ENCODE measurements at places on chromosomes 7 and 10.
A peak's percentile ranks its signal among the peaks of the same experiment; 100 is the strongest.

GRCh38 chr10:68145705-68146104 is 36.4 kb downstream of the MYPN start:
- H3K4me3 ChIP-seq: no peak overlapping the region
- H3K27me3 ChIP-seq: no peaks in the 10 kb centered on the region
- no peak overlapping the region for H3K27ac ChIP-seq
- H3K4me1 ChIP-seq: no peaks in the 10 kb centered on the region
- H3K36me3 ChIP-seq: no peaks in the 10 kb centered on the region

DNA sequence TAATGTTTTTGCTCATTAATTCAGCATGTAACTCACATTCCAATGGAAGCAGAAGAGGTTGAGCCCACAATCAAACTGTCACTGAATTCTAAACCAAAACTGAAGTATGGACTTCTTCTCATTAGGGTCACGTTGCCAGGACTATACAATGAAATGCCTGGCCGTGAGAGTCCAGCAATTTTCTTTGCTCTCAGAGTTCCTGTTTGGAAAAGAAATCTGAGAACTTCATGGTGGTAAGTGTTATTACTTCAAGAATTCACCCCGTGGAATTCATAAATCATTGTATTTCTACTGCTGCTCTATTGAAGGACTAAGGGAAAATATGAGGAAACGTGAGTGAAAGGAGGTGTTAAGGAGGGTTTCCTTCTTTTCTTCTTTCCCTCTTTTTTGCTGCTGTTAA is 441.8 kb upstream of the AKR1E2 start:
- no peaks in the 10 kb centered on the region for H3K27me3 ChIP-seq
- H3K36me3 ChIP-seq: no peaks in the 10 kb centered on the region
- peak overlapping the region; percentile 20 for H3K4me3 ChIP-seq
- DNase-seq: peak; percentile 91
- no peaks in the 10 kb centered on the region for H3K4me1 ChIP-seq

DNA sequence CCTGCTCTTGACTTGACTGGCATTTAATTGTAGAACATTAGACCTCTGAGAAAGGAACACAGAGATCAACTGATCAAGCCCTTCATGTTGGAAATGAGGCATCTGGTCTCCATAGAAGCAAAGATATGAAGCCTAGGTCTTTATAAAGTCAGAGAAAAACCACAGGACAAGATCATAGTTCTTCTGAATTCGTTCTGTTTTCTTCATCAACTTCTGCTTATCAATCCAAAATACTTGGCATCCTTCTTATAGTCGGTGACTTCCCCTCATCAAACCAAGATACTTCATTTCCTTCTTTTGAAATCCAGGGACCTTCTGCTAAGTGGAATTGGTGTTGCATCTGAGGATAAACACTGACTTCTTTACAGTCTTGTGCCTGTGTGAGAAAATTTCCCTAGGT is 77.1 kb upstream of the PRKCQ start:
- no peaks in the 10 kb centered on the region for H3K27me3 ChIP-seq
- H3K27ac ChIP-seq: no peak overlapping the region
- no peaks in the 10 kb centered on the region for H3K4me1 ChIP-seq
- no peaks in the 10 kb centered on the region for H3K36me3 ChIP-seq
- H3K4me3 ChIP-seq: no peak overlapping the region

DNA sequence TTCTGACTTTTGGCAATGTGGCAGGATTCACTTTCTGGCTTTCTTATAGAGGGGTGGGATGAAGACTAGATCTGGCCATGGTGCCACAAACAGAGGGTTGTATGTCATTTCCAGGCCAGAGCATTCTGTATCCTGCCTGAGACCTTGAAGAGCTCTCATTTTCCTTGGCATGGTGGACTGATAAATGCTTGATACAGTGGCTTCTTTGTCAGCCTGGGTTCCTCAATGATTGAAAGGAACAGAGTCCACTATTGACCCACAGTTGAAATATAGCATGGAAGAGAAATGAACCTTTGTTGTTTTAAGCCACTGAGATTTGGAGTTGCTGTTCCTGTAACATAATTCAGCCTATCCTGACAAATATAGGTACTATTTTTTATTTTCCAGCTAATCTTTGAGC is 462.7 kb downstream of the SUGCT start:
- H3K36me3 ChIP-seq: no peaks in the 10 kb centered on the region
- H3K4me3 ChIP-seq: no peak overlapping the region
- H3K27ac ChIP-seq: no peak overlapping the region
- H3K27me3 ChIP-seq: no peaks in the 10 kb centered on the region

DNA sequence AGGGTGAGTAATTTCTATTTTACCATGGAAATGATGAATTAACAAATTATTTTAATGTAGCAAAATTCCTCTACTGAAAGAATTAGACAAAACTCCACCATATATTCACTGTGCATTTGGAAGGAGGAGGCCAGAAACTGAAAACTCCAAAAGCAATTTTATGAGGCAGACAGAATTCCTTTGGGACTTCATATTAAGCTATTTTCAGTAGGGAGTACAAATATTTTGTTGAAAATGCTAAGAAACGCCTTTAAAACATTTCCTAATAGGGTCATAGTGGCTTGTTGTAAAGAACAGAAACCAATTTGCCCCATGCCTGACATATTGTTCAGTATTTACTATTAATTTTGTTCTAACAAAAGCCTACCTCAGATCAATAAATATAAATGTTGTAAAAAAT is 117.8 kb downstream of the TES start:
- H3K27me3 ChIP-seq: no peaks in the 10 kb centered on the region
- DNase-seq: no peak
- H3K36me3 ChIP-seq: no peaks in the 10 kb centered on the region
- no peak overlapping the region for H3K27ac ChIP-seq
- H3K4me1 ChIP-seq: no peaks in the 10 kb centered on the region
- no peak overlapping the region for H3K4me3 ChIP-seq

- H3K27me3 ChIP-seq: no peaks in the 10 kb centered on the region
- no peaks in the 10 kb centered on the region for H3K36me3 ChIP-seq
- no peak overlapping the region for H3K4me3 ChIP-seq
These were observed 8.1 kb downstream of the PDE1C start for GRCh38 chr7:32062150-32062549.

- no peak for DNase-seq
- peak overlapping the region; percentile 10 for H3K27ac ChIP-seq
- H3K4me1 ChIP-seq: no peaks in the 10 kb centered on the region
- no peaks in the 10 kb centered on the region for H3K27me3 ChIP-seq
- H3K4me3 ChIP-seq: no peak overlapping the region
- no peaks in the 10 kb centered on the region for H3K36me3 ChIP-seq
These were observed 1.8 kb upstream of the VSIR start for GRCh38 chr10:71774916-71775702.

DNA sequence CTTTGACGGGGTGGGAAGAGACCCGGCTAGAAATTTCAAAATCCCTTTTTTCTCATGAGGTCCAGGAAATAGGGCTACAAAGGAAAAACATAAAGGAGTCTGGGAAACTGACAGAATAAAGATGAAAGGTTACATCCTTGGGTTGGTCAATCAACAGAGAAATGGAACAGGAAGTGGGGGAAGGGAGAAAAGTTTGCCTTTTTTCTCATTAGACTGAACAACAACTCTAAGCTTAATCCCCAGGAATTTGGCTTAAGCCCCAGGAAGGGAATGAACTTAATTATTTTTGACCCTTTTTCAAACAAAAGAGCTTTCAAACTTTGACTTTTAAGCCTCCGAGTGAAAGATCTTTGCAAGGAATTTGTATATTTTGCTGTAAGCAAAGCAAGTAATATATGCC is 32.7 kb downstream of the LGI1 start:
- peak; percentile 62 for DNase-seq
- no peak overlapping the region for H3K27ac ChIP-seq
- H3K4me3 ChIP-seq: no peak overlapping the region
- H3K27me3 ChIP-seq: no peaks in the 10 kb centered on the region
- H3K4me1 ChIP-seq: no peaks in the 10 kb centered on the region
- H3K36me3 ChIP-seq: no peaks in the 10 kb centered on the region

DNA sequence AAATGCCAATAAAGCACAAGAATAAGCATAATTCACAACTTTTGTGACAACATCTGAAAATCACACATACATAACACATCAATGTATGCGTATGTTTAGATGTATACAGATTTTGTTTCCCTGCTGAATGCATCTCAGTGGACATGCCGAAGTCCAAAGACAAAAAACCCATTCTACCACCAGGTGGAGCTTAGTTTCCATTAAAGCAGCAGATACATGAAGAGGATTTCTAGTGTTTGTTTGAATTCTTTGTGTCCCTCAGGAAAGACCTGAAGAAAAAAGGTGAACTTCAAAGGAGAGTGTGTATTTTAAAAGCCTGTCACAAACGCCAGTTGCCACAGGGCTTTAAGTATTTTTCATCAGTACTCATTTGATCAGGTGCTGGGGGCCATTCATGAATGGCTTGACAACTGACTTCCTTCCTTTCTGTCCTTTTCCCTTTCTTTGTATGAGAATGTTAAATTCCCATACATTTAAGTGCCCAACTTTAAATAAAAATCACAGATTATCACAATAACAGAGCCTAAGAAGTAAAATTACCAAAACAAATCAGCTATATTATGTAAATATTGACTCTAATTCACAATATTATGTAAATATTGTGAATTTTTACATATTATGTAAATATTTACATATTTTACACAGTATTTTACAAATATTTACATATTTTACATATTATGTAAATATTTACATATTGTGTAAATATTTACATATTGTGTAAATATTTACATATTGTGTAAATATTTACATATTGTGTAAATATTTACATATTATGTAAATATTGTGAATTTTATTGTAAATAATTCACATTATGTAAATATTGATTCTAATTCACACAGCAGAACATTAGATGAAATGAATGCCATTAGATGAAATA is 343.0 kb downstream of the CRPPA start:
- H3K27ac ChIP-seq: no peak overlapping the region
- H3K4me1 ChIP-seq: no peaks in the 10 kb centered on the region
- H3K36me3 ChIP-seq: no peaks in the 10 kb centered on the region
- DNase-seq: peak; percentile 46

GRCh38 chr7:16399265-16399831 is 22.0 kb downstream of the CRPPA start:
- no peak overlapping the region for H3K27ac ChIP-seq
- peaks cover 4% of the 10 kb centered on the region for H3K36me3 ChIP-seq
- DNase-seq: no peak

GRCh38 chr10:79905322-79906314 is 43.3 kb downstream of the SFTPD start:
- no peaks in the 10 kb centered on the region for H3K4me1 ChIP-seq
- no peaks in the 10 kb centered on the region for H3K36me3 ChIP-seq
- H3K27ac ChIP-seq: peak overlapping the region; percentile 53
- no peaks in the 10 kb centered on the region for H3K27me3 ChIP-seq
- H3K4me3 ChIP-seq: peak overlapping the region; percentile 66

DNA sequence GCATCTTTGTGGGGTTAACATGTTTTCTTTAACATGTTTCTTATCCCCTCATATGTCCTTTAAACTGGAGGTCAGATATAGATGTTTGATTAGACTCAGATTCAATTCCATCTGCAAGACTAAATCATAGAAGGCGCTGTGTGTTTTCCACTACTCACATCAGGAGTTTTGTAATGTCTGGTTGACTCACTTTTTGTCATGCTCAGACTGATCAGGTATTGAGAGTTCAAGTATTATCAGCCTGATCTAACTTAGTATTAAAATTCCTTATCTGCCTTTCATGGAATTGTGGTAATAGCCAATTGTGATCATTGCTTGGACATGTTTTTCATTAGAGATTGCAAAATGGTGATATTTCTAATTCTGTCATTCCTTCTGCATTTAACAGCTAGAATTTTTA is 30.2 kb downstream of the ENTPD7 start:
- no peaks in the 10 kb centered on the region for H3K4me1 ChIP-seq
- H3K27me3 ChIP-seq: no peaks in the 10 kb centered on the region
- peaks cover 18% of the 10 kb centered on the region for H3K36me3 ChIP-seq
- H3K4me3 ChIP-seq: no peak overlapping the region
- H3K27ac ChIP-seq: no peak overlapping the region

GRCh38 chr10:125811251-125811650 is 11.8 kb downstream of the UROS start:
- H3K27ac ChIP-seq: no peak overlapping the region
- DNase-seq: no peak
- no peak overlapping the region for H3K4me3 ChIP-seq
- H3K4me1 ChIP-seq: no peaks in the 10 kb centered on the region

DNA sequence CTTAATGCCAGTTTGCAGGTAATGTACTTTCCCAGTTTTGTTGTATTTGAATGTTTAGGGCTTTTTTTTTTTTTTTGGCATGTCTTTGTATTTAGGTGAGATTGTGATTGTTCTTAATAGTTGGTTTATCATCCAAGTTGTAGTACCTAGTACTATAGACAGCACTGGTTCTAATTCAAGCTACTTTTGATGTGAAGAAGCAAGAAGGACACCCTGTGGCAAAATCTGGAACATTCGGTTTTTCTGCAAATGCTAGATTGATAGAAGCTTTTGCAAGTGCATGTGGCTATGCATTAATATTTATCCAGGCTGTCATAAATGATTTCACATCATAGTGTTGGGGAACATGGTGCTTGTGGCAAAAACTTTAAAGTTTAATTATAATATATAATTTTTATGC is 248.9 kb downstream of the FOXP2 start:
- DNase-seq: no peak
- H3K27me3 ChIP-seq: no peaks in the 10 kb centered on the region
- H3K27ac ChIP-seq: no peak overlapping the region
- H3K36me3 ChIP-seq: no peaks in the 10 kb centered on the region

DNA sequence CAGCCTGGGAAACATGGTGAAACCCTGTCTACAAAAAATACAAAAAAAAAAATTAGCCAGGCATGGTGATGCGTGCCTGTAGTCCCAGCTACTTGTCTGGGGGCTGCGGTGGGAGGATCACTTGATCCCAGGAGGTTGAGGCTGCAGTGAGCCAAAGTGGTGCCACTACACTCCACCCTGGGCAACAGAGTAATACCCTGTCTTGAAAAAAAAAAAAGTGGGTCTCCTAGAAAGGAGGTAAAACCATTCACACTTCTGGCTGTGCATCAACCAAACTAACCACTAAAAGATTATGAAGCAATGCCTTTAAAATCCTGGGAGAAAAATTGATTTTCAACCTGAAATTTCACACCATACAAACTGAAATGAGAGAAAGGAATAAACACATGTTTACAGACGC is 35.4 kb upstream of the C10orf71 start:
- no peak overlapping the region for H3K27ac ChIP-seq
- DNase-seq: no peak
- H3K4me1 ChIP-seq: no peaks in the 10 kb centered on the region
- no peaks in the 10 kb centered on the region for H3K27me3 ChIP-seq
- no peaks in the 10 kb centered on the region for H3K36me3 ChIP-seq

GRCh38 chr7:50274361-50274760 is 30.2 kb upstream of the IKZF1 start:
- H3K27ac ChIP-seq: no peak overlapping the region
- no peak overlapping the region for H3K4me3 ChIP-seq
- H3K36me3 ChIP-seq: no peaks in the 10 kb centered on the region
- H3K27me3 ChIP-seq: no peaks in the 10 kb centered on the region
- no peak for DNase-seq
- H3K4me1 ChIP-seq: no peaks in the 10 kb centered on the region
